ENCODE measurements at places on chromosomes 5 and 9.

DNA sequence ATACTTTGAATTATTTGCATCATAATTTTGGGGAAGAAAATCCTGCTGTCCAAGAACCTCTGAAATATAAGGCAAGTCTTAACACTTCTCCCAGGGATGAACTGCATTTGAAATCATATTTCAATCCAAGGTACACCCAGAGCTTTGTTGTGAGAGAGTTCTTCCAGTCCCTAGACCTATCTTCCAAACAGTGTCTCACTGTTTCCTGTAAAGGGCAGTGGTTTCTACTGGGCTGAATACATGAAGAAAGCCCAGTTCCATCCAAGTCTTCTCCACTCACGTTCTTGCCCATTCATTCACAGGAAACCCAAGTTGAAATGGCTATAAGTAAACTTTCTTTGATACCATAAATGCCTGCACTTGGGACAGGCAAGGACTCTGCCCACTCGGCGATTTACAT lies 108.3 kb upstream of the LHFPL2 start:
- no peak for DNase-seq

DNA sequence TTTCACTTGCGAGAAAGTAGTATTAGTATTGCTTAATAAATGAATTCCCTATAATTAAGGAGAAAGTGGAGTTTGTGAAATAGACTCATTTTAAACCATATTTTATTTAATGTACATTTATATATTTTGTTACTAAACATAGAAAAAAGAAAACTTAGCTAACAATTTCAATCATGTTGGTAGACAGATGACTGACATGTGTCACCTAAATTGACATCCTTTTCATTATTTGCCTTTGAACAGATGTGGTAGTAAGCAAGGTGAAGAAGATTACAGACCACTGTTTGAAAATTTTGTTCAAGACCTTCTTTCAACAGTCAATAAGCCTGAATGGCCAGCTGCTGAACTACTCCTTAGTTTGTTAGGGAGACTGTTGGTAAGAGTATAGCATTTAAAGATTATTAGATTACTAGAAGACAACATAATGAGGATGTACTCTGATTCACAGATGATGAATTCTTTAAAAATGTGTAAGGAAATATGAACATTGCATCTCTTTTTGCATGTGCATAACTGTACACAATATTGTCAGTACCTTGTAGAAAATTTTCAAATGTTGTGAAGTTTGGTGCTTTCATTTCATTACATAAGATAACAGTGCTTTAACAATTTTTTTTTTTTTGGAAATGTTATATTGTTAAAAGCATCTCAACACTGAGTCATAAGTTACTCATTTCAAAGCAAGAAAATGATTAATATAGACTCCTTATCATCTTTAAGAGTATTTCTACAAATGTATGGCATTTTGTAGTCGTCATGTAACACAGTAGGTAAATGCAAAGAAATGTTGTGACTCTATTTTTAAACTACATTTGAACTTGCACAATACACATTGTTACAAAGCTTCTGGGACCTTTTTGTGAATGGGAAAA lies 139.5 kb downstream of the NIPBL start:
- no peak for DNase-seq

DNA sequence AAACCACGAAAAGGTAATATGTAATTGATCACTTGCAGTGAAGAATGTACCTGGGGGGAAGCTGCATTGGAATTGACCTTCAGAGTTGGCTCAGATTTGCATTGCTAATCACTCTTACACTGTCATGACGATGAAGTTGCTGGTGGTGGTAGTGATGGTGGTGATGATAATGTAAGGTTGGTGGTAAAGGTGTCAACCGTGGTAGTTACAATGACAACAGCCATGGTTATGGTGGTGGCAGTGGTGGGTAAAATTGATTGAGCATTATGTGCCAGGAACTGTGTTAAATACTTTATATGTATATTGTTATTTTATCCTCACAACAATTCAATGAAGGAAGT lies 282.4 kb downstream of the NR3C1 start:
- DNase-seq, result no peak

DNA sequence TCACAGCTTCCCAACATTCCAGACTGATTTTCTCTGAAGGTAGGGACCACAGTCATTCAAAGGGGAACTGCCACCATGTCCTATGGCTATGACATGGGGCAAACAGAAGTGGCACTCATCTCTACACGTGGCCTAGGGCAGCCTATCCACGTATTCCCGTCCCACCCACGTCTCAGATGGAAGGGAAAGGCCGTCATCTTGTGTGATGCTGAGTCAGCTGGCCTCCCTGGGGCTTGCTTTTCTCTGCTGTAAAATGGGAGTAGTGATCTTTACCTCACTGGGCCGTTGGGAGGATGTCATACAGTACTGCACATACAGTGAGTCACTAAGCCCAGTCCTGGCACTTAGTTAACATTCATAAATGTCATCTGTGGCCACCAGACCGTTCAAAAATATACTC lies 72.3 kb downstream of the RAPGEF1 start:
- DNase-seq, result no peak

- no peak for DNase-seq
Measured at GRCh38 chr9:93674580-93675335, 98.4 kb downstream of the PHF2 start.

DNA sequence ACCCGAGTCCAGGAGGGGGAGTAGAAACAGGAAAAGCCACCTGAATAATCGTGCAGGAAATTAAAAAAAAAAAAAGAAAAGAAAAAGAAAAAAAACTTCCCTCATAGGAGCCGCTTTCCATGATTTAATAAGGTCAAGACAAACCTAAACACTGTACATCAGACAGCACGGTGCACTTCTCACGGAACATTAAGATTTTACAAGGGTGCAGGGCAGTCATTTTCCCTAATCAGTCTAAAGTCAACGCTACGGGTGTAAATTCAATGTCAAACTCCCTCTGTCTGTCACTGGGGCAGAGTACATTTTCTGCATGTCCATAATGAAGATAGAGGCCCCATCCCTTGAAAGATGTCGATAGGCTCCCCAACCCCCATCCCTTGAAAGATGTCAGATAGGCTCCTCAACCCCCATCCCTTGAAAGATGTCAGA lies 139.7 kb downstream of the TSSK1B start:
- DNase-seq, result no peak

DNA sequence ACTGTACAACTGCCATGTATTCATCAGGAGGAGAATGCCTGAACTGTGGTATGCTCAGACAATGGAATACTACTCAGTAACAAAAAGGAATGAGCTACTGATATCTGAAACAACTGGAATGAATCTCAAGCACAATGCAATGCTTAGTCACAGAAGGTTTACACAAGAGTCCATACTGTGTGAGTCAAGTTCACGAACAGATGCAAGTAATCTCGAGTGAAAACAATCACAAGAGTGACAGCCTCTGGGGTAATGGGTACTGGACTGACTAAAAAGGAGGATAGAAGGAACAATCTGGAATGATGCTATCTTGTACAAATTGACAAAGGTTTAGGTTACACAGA lies 19.5 kb upstream of the GOLGA1 start:
- DNase-seq, result no peak

DNA sequence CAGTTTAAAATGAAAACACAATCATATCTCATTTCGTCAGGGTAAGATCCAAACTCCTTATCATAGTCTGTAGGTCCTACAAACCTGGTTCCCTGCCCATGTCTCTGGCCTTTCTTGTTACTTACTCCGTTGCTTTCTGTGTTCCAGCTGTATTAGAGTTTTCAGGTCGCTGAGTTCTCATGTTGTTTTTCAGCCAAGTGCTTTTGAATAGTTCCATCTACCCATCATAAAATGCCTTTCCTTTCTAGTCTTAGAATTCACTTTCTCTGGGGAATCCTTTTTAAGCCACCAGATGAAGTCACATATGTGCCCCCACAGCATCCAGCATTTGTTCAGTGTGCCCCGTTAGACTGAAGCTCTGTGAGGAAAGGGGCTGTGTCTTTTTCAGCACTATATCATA lies 228.7 kb downstream of the YTHDC2 start:
- no peak for DNase-seq

GRCh38 chr5:92907938-92908606 lies 672.9 kb downstream of the NR2F1-AS1 start:
- no peak for DNase-seq

- no peak for DNase-seq
Measured at GRCh38 chr5:83957188-83957587, 236.5 kb upstream of the HAPLN1 start.

- no peak for DNase-seq
Measured at GRCh38 chr9:88723751-88724150, 188.8 kb downstream of the NXNL2 start.

- DNase-seq, result no peak
Measured at GRCh38 chr5:38824821-38825220, 21.0 kb upstream of the OSMR start.

DNA sequence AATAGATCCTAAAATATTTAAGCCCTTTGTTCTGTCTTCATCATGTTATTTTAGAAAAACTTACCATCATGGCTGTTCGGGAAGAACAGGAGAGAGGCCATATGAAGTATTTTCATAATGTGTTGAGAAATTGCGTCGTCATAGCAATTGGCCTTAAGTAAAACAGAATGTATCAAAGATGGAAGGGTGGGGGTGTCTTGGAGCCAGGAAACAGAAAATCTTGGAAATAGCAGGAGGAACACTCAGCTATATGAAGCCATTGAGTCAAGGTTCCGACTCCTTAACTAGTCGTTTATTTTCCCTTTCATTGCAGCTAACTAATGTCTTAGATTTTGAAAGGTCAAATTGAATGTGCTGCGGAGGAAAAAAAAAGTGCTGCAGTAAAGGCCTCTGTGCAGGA lies 1.3 kb downstream of the SPTAN1 start:
- DNase-seq, result no peak

GRCh38 chr5:141672841-141673813 lies 8.9 kb downstream of the ARAP3 start:
- no peak for DNase-seq

- DNase-seq, result no peak
Measured at GRCh38 chr5:6404129-6404528, 25.8 kb upstream of the MED10 start.

DNA sequence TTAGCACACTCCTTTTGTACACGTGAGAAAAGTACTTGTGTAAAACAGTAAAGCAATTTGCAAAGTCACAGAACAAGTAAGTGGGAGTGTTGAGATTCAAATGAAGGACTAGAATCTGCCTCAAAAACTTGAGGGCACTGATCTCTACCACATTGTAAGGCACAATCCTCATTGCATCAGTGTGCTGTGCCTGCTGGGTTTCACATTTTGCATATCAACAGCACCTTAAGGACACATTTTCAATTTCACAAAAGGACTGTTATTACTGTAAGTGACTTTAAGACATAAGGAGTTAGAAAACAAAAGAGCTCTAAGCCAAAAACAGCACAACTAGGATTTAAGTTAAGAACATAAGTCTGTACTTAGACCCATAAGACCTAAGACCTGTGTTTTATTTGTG lies 44.7 kb upstream of the HK3 start:
- no peak for DNase-seq

DNA sequence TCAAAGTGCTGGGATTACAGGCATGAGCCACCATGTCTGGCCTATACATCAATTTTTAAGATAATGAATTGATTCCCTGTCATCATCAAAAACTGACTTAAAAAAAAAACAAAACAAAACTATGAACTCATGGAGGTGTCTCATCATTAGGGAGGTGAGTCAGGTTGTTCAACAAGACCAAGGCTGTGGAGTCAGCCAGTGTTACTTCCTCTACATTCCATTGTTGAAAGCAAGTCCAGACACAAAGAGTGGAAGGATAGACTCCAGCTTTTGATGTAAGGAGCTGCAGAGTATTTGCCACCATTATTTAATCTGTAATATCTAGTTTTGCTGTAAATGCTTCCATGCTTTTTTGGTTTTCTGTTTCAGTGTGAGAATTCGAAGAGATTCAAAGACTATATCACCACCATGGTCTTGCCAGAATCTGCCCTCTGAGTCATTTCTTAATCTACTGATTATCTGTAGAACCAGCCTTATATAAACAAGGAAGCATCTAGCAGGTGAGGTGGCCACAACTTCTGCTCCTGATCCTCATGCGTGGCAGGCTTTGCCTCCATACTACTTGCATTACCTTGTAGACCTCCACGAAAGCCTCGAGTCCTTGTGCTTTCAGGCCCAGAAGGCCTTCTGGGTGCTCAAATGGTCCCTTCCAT lies 156.1 kb downstream of the FGF1 start:
- DNase-seq, result no peak

- DNase-seq, result no peak
Measured at GRCh38 chr5:115068239-115069086, 101.2 kb downstream of the TRIM36 start.

GRCh38 chr5:116424258-116424615 lies 150.4 kb downstream of the SEMA6A start:
- DNase-seq, result no peak

DNA sequence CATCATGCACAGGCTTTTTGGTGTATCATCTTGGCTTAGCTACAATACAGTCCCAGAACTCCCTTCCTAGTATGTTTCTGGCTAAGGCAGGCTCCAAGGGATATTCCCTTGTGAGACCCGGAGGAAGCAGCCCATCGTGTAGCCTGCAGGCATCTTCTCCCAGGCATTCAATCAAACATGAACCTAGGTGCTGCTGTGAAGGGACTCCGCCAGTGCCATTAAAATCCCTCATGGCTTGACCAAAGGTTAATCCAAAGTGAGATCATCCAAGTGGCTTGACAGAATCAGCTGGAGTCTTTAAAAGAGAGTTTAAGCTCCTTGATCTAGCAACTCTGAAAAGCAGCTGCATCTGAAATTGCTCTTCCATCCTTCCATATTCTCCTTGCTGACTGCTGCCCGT lies 333.9 kb downstream of the DIRAS2 start:
- no peak for DNase-seq

DNA sequence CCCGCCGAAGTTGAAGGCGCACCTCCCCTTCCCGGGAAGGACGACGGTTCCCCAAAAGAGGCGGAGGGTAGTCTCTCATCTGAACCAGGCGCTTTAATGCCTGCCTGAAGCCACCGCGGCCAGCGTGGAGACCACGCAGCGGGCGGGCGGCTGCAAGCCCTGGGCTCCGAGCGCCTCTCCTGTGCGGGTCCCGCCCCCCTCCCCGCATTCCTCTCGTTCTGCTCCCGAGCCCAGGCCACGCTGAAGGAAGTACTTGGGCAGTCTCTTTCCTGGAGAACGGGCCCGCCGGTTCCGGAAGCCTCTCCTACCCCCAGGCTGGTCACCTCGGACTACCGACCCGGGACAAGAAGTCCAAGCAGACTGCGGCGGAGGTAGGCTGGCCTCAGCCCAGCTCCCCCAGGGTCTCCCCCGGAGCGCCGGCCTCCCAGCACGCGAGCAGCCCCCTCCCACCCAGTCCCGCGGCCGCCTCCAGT lies 571 bp downstream of the PPIC start:
- no peak for DNase-seq

DNA sequence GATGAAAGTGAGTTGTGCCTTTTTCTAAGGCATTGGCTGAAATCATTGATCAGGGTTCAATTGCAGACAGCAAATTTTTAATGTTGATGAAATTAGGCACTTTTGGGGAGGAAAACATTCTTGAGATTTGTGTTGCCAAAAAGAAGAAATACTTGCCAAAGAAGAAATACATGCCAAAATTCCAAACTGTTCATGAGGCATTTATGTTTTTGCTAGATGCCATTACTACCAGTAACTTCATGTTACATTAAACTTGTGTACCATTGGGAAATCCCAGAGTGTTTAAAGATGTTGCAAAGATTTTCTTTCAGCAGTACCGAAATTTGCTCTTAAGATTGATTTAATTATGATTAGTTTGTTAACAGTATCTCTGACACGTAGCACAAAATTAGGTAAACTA lies 7.0 kb downstream of the XRCC4 start:
- DNase-seq, result no peak

GRCh38 chr9:132234535-132234934 lies 72.7 kb downstream of the NTNG2 start:
- DNase-seq, result no peak
